ENCODE measurements at places on chromosomes 3 and 15. TPM values are rescaled to one million over a fixed set of nuclear protein-coding genes. Genes with fewer than 3 reads are reported as not detected.

Gene SLC15A2
- total RNA-seq: 2.0 TPM

Gene IGDCC3
- 45.7 TPM for total RNA-seq

Gene CRYBG3
- total RNA-seq: 8.0 TPM

Gene CHRNA7
- total RNA-seq: 7.5 TPM

Gene SLCO3A1
- 15.3 TPM for total RNA-seq

Gene VEPH1
- 18.3 TPM for total RNA-seq

- no peaks in the 10 kb centered on the region for H3K27me3 ChIP-seq
- DNase-seq: no peak
Observed at GRCh38 chr3:99972380-99973104, 141.8 kb downstream of the FILIP1L start.

DNA sequence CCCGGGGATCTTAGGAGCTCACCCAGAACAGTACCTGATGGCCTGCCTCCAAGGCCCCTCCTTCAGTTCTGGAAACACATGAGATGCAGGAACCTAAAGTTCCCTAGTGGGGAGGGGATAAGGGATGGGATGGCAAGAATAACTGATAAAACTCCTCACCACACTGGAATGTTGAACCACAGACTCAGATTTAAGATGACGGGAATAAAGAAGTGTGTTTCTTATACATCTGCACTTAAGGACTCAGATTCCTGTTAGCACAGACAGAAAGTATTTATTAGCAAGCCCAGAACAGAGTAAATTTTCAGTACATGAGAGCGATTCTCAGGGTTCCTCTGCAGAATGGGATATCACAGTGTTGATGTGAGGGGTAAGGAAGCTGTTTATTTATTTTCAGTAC, 245.2 kb downstream of the TLE3 start:
- no peak overlapping the region for H3K4me3 ChIP-seq
- H3K4me1 ChIP-seq: no peaks in the 10 kb centered on the region
- no peak for DNase-seq
- no peaks in the 10 kb centered on the region for H3K27me3 ChIP-seq

DNA sequence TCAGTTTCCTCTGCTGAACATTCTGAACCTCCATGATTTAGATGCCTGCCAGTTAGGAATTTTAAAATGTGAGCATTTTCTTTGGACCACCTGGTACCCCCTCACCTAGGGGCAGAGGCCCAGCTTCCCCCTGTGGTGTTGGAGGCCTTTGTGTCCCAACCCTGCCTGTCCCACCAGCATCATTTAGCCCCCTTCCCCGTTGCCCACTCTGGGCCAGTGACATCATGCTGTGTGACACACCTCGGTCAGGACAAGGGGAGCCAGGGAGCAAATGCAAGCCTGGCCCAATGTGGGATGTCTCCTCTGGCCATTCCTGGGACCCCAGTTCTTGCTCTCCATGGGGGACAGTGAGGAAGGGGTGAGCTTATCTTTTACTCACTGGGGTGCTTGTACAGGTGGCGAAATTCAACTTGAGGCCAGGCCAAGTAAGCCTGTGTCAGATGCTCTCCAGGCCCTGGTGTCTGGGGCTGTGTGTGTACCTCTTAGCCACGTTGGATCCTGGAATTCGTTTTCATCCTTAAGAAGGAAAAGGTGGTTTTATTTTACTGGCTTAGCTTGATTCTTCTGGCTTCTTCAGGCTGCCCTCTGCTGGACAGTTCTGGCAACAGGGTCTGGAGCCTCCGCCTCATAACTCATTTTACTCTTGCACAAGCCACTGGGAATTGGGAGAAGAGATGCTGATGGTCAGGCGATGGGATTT, 49.7 kb upstream of the MYZAP start:
- H3K4me3 ChIP-seq: no peak overlapping the region
- peaks cover 52% of the 10 kb centered on the region for H3K36me3 ChIP-seq
- no peak overlapping the region for H3K27ac ChIP-seq
- H3K27me3 ChIP-seq: no peaks in the 10 kb centered on the region

- H3K4me1 ChIP-seq: no peaks in the 10 kb centered on the region
- no peak for DNase-seq
Observed at GRCh38 chr15:95205077-95205476, 973.7 kb downstream of the MCTP2 start.

- peaks cover 10% of the 10 kb centered on the region for H3K4me1 ChIP-seq
- no peak overlapping the region for H3K27ac ChIP-seq
- H3K36me3 ChIP-seq: no peaks in the 10 kb centered on the region
- DNase-seq: no peak
Observed at GRCh38 chr15:64909546-64909945, 2.2 kb upstream of the ANKDD1A start.

GRCh38 chr3:126268866-126269265, 88.3 kb downstream of the KLF15 start:
- H3K27ac ChIP-seq: no peak overlapping the region
- no peak overlapping the region for H3K4me3 ChIP-seq
- peaks cover 9% of the 10 kb centered on the region for H3K4me1 ChIP-seq
- no peak for DNase-seq

DNA sequence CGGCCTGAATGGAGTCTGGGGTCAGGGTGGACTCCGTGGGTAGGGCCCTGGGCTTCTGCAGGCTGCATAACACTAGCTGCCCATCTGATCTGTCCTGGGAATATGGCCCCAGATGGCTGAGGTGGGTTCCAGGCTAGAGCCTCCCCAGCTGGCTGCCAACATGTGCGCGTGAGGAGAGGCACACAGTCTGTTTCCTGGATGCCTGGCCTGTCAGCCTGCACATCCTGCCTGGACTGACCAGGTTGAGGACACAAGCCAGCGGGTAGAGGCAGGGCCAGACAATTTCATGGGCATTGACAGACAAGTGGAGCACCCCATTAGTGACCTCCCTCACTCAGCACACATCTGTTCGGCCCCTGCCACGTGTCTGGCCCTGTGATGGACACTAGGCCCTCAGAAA, 29.8 kb upstream of the RPL29 start:
- no peak overlapping the region for H3K27ac ChIP-seq
- DNase-seq: no peak
- no peak overlapping the region for H3K4me3 ChIP-seq
- H3K36me3 ChIP-seq: no peaks in the 10 kb centered on the region

GRCh38 chr3:21273259-21274025, 477.6 kb downstream of the ZNF385D start:
- no peak overlapping the region for H3K27ac ChIP-seq
- no peaks in the 10 kb centered on the region for H3K4me1 ChIP-seq
- H3K27me3 ChIP-seq: no peaks in the 10 kb centered on the region
- no peaks in the 10 kb centered on the region for H3K36me3 ChIP-seq

- no peaks in the 10 kb centered on the region for H3K27me3 ChIP-seq
- no peak overlapping the region for H3K27ac ChIP-seq
- H3K4me3 ChIP-seq: peak overlapping the region; percentile 91
- H3K36me3 ChIP-seq: no peaks in the 10 kb centered on the region
Observed at GRCh38 chr3:32500880-32501782, 1.5 kb downstream of the CMTM6 start.

DNA sequence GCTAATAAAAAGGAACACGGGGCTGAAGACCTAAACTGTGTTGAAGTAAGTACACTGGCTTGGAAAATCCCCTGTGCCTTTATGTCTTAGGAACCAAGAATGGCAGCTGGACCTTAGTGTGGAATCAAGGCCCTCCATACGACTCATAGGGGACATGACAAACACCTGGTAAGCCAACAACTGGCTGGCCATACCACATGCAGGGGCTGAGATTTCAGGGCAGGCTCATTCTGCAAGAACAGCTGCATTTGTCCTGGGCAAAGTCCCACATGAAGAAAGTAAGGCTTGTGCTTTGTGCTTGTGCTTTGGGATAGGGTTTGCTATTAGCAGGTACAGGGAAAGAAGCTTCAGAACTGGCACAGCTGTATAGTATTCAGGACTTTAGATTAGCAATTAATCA, 18.0 kb downstream of the ETV5 start:
- no peak overlapping the region for H3K27ac ChIP-seq
- H3K36me3 ChIP-seq: no peaks in the 10 kb centered on the region
- H3K27me3 ChIP-seq: no peaks in the 10 kb centered on the region
- no peak overlapping the region for H3K4me3 ChIP-seq
- no peaks in the 10 kb centered on the region for H3K4me1 ChIP-seq

DNA sequence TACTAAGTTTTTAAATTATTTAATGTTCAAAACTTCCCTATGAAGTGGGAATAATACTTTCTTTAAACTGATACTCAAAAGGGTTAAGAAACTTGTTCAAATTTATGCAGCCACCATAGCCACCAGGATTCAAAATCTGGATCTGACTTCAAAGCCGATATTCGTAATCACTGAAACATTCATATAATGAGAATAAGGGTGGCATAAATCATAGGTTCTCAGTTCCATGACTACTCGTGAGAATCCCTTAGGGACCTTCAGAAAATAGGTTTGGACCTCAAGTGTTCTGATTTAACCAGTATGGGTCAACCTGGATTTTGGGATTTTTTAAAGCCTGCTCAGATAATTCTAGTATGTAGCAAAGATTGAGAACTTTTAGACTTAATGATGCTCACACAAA, 160.6 kb downstream of the RBMS3 start:
- no peak overlapping the region for H3K4me3 ChIP-seq
- no peak overlapping the region for H3K27ac ChIP-seq
- no peak for DNase-seq
- H3K4me1 ChIP-seq: peaks cover 9% of the 10 kb centered on the region

DNA sequence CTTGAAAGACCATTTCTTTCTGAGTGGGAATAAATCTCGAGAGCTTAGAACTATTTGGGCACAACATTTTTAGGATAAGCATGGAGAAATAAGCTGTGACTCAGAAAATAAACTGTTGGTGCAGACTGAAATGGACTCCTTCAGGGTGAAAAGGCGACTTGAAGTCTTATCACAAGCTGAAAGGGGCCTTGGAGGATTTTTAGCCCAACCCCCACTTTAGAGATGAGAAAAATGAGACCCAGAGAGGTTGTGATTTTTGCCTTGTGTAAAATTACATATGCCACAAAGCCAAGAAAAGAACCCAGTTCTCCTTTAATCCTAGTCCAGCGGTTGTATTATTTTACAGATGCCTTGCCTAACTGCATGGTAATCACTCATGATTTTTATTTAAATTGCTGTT, 1.5 kb downstream of the ATP1B3 start:
- DNase-seq: no peak
- no peaks in the 10 kb centered on the region for H3K36me3 ChIP-seq
- H3K4me1 ChIP-seq: no peaks in the 10 kb centered on the region
- H3K27ac ChIP-seq: no peak overlapping the region
- no peaks in the 10 kb centered on the region for H3K27me3 ChIP-seq

Data from H1 (cell line).